A549 (cell line): ENCODE measurements at places on chromosomes 2 and 18.

DNA sequence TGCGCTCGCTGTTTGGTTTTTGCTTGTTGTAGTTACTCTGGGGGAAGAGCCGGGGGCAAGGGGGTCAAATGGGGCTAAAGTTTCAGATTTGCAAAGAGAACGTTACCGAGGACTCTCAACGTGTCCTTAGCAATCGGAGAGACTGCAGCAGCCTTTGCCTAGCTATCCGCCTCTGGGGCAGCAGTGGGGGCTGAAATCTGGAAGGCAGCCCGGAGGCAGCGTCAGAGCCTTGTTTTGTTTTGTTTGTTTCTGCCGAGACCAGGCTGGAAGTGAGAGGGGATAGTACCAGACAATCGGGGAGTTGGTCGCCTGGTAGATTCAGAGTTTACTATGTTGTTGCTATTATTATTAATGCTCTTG, 1.2 kb downstream of the CDH20 start:
- DNase-seq = no peak

- DNase-seq = no peak
These were observed 45.2 kb upstream of the ASB1 start for GRCh38 chr2:238381341-238382115.

- no peak for DNase-seq
These were observed 1041.2 kb upstream of the CDH2 start for GRCh38 chr18:29218091-29218490.

GRCh38 chr2:109680523-109681297, 66.5 kb downstream of the SOWAHC start:
- no peak for DNase-seq

DNA sequence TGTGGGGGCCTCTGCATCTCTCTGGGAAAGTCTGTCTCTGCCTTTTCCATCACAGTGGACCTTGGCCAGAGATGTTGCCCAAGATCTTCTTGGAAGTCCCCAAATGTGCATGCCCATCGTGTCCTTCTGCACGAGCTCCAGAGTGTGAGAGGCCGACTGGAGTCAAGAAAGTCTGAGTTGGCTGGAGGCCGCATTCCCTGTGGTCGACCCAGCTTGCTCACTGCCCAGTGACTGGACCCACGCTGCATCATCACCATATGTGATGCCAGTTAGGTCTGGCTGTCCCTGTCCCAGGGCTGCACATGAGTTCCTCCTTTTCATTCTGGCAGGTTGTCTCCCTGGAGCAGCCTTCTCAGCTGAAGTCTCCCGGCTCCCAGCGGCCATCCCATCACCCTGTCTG, 93.8 kb downstream of the ARL4C start:
- no peak for DNase-seq
